ENCODE measurements at places on chromosomes 2 and 18. TPM values are rescaled to one million over a fixed set of nuclear protein-coding genes. Genes with fewer than 3 reads are reported as not detected.

DNA sequence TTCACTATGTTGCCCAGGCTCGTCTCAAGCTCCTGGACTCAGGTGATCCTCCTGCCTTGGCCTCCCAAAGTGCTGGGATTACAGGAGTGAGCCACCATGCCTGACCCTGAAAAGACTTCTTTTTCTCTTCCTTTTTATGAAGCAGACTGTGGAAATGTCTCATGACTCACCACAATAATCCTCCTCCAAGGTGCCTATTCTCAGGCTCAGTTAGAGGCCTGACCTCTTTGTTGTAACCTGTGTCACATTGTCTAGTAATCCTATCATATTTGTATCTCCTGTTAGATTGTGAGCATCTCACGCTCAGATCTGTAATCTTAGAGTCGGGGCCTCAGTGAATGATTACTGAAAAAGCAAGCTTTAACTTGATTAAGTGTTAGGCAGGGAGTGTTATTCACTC is 18.3 kb upstream of the TAF4B start:
- no peak for DNase-seq

- peak; percentile 17 for DNase-seq
These were observed 106.0 kb downstream of the DTNB start for GRCh38 chr2:25567406-25567805.

DNA sequence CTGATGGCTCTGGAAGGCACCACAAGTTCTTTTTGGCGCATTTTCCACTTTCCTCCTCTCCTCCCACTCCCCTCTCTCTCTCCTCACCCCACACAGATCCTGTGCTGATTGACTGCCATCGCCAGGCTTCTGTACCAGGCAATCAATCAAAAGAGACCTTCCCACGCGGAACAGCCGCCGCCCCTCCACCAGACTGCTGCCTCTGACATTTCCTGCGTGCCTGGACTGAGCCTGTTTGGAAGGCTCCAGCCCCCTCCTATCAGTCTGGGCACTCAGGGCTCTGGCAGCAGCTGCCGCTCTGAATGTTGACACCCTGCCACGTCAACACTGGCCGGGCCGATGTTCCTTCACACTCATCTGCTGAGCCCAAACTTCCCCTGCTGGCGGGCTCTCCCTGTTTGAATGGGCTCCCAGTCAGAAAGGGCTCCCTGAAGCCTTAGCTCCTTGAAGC is 467.7 kb downstream of the EPHA4 start:
- DNase-seq: peak; percentile 53

DNA sequence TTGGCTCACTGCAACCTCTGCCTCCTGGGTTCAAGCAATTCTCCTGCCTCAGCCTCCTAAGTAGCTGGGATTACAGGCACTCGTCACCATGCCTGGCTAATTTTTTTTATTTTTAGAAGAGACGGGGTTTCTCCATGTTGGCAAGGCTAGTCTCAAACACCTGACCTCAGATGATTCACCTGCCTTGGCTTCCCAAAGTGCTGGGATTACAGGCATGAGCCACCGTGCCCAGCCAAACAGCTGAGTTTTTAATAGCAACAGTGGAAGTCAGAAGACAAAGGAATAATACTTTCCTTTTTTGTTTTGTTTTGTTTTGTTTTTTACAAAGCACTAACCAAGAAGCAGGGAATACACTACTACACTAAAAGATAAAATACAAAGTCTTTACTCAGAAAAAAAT is 16.9 kb downstream of the GPR75 start:
- peak; percentile 52 for DNase-seq

GRCh38 chr2:169573974-169574299 is 272 bp upstream of the FASTKD1 start:
- peak; percentile 84 for DNase-seq

NLRC4 gene
- not detected for polyA plus RNA-seq

GRCh38 chr2:105388971-105389381 is 9.9 kb downstream of the FHL2 start:
- no peak for DNase-seq

DNA sequence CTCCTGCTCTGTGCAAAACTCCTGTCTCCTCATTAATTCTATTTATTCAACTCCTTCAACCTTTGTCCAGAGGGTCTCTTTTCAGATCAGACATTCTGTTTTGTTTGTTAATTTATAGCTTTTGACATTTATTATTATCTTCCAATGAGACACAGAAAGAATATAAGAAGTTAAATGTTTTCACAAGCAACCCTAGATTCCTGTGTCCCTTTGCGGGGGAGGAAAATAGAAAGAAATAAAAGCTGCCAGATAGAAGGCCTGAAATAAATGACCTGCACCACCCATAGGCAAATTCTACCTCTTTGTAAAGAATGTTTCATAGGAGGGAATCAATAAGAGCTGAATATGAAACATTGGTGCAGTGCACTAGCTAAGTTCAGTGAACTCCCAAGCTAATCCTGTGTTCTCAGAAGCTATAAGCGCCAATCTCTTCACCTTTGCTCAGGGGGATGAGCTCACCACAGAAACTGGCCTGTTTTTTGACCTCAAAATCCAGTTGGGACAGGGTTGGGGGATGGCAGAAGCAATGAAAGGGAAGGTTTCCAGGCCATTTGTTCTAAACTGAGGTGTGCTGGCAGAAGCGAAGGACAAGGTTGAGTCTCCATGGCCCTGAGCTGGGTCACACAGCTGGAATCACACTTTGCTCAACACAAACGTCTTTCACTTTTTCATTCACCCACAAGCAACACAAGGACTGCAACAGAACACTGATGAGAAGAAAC is 258.6 kb downstream of the NRXN1 start:
- no peak for DNase-seq

DNA sequence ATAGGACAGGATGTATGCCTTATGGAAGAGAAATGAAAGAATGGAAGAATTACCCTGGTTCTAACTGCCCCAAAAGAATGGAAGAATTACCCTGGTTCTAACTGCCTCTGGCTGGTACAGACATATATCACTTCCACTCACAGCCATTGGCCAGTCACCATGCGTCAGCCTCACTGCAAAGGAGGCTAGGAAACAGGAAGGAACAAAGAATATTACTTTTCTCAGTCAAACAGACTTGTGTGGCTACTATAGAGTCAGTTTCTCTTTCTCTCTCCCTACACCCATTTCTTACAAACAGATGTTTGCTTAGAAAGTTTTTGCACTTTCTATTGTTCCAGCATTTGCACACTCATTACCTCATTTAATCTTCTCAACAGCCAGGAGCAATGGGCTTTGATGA is 1111.1 kb upstream of the KLHL29 start:
- no peak for DNase-seq

DNA sequence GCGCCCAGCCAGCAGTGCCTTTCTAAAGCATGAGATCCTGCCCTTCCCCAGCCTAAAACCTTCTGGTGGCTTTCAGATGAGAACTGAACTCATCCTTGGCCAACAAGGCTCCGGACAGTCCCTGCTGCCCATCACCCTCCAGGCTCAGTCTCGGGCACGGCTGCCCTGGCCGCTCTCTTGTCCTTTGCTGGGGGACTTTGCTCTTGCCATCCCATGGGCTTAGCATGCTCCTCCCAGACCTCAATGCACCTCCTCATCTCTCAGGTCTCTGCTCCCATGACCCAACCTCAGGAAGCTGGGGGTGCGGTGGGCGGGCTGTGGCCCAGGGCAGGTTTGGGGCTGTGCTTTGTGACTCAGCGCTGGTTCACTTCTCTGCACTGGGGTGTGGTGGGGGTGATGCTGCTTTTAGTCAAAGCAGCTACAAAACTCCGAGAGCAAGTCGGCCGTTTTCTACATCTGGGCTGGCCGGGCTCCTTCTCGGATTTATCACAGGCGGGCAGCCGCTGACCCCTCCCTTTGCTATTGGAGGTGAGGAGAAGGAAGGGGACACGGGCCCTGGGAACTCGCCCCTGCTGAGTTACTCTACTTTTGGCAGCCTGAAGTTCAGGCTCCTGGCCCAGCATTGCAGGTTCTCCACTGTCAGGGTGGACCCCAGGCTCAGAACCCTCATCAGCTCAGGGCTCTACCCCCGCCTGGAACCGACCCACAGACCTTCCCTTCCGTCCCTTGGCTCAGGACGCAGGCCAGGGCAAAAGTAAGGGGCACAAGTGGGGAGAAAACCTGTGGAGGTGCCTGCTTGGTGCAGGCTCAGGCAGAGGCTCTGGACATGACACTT is 90.6 kb upstream of the TAF1B start:
- DNase-seq: peak; percentile 97

GRCh38 chr18:13826209-13826608 is 2.3 kb downstream of the MC5R start:
- DNase-seq: no peak

DNA sequence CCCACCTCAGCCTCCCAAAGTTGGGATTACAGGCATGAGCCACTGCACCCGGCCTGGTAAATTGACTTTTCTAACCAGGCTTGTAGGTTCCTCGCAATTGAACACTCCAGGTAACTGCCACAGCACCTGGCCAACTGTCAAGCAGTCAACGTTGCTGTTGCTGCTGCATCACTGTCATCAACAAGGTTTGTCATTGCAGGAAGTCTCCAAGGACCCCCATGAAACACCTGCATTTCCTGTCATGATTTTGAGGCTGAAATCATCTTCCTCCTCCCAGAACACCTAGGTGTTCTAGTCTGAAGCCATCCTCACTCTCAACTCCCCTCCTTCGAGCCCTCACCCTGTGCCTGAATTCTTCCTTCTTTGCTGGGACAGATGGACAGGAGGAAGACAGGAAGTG is 29.7 kb downstream of the GYPC start:
- DNase-seq: no peak

DNA sequence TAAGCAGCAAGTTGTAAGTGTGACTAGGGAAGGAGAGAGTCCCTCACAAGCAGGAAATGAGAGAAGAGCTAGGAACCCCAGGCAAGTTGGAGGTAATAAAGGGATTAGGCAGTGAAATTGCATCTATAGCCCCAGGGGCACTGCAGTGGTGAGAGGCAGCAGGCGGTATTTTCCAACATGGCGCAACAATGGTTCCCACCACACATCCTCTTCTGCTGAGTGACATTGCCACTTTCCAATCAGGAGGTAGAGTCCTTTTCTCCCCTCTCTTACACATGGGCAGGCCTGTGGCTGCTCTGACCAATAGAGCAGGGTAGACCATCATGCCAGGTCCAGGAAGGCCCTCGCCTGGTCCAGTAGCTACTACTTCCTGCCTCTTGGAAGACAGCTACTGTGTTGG is 86.6 kb downstream of the DNER start:
- peak; percentile 36 for DNase-seq

- DNase-seq: no peak
These were observed 460.5 kb upstream of the RAB6C start for GRCh38 chr2:129518937-129519336.

ALK gene
- polyA plus RNA-seq: not detected

GRCh38 chr2:114066186-114066747 is 176.4 kb downstream of the ACTR3 start:
- DNase-seq: no peak

DNA sequence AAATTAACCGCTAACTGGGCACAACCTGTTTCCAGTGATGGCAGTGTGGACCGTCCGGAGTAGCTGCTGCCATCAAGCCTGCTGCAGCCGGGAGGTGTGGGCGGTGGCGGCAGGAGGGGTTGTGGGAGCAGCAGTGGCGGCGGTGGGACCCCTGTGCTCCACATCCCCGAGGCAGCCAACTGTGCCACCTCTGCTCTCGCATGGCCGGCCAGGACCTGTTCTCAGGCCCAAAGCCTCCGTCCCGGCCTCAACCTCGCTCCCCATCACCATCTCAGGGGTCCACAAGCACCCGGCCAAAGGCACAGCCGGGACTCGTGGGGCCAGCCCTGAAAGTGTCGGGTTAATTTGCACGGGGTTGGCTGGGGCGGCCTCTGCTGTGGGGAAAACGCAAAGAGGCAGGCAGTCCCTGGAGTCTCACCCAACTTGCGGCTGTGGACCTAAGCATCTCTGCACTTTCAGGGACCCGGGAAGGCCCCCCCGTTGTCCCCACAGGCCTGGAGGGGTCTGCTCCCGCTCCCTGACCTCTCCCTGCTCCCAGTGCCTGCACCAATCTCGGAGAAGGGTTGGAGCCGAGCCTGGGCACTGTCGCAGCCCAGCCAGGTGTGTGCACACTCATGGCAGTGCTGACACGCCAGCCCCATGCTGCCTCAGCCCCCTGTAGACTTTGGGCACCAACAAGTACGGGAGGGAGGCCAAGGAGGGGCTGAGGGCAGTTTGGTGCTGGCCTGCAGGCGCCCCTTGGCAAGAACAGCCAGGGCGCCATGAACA is 44.4 kb upstream of the PEX13 start:
- no peak for DNase-seq

TMX3 gene
- 32.4 TPM for polyA plus RNA-seq

DNA sequence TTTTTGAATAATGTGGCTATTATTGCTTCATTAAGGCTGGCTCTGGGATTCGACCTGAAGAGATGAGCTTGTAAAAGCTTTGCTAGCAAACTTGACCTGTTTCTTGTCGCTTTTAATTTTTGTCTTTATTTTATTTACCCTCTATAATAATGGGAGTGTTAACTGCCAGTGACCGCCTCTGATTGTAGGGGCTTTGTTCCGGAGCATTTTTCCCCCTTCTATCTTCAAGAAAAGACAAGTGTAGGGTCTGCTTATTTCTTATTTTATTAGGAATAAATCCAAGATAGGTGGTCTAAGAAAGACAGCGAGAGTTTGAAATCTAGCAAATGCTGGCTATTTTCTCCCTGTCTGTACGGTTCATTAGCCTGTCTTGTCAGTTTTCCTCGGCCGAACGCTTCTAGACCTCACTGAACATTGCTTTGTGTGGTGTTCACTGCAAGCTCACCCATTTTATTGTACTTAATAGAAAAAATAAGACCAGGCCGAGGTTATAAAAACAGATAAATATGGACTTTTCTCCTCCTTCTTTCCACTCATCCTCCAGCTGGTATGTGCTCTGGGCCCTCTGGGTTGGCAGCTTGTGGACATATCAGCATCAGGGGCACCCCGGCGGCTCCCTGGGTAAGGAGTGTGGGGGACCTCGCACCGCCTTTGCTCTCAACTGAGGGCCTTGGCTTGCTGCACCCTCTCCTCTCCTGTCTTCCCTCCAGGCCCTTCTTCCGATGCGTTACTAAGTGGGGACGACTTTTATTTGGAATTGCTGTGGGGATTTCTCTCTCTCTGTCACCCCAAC is 8.5 kb downstream of the MEIS1 start:
- DNase-seq: no peak

ERFE gene
- polyA plus RNA-seq: 0.60 TPM

CAPN14 gene
- 0.20 TPM for polyA plus RNA-seq

DNA sequence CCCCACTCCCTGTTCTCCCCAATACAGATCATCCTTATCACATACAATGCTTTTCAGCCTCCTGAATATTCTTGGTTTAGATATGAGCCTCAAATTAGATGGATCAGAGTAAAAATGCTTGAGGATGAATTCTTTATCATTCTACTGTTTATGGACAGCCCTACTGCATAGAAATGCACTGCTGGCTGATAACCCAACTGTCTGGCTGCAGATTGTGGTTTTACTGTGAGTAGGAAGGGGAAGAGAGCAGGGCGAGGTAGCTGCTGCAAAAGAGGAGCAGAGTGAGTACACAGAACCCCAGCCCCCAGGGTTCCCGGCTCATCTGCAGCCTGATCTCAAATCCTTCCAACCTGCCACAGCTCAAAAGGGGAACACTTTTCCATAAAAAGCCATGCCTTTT is 29.4 kb upstream of the NCOA1 start:
- DNase-seq: no peak

DNA sequence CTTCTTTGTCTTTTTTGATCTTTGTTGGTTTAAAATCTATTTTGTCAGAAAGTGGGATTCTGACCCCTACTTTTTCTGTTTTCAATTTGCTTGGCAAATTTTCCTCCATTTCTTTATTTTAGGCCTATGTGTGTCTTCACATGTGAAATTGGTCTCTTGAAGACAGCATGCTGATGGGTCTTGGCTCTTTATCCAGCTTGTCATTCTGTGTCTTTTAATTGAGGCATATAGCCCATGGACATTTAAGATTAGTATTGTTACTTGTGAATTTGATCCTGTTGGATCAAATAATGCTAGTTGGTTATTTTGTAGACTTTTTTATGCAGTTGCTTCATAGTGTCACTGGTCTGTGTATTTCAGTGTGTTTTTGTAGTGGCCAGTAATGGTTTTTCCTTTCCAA is 26.3 kb upstream of the DSG1 start:
- no peak for DNase-seq

All from mammary epithelial cell (primary cell).